ENCODE measurements at places on chromosomes 1 and 21.

DNA sequence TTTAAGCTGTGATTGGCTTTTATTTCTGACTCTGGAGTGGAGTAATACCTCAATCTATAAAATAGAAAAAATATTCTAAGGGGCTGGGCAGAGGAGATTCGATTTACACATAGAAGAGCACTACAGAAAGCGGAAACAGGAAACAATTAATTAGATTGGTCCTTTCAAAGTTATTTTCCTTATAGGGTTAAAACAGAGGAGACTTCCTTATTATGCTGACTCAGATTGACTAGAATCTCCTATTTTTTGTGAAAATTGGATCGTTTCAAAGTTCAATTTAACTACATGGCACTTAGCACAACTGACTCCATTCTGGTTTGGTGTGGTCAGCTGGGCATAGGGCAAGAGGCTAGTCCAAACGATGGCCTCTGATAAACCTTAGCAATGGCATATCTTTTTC, 48.3 kb upstream of the NCAM2 start:
- no peak for DNase-seq

DNA sequence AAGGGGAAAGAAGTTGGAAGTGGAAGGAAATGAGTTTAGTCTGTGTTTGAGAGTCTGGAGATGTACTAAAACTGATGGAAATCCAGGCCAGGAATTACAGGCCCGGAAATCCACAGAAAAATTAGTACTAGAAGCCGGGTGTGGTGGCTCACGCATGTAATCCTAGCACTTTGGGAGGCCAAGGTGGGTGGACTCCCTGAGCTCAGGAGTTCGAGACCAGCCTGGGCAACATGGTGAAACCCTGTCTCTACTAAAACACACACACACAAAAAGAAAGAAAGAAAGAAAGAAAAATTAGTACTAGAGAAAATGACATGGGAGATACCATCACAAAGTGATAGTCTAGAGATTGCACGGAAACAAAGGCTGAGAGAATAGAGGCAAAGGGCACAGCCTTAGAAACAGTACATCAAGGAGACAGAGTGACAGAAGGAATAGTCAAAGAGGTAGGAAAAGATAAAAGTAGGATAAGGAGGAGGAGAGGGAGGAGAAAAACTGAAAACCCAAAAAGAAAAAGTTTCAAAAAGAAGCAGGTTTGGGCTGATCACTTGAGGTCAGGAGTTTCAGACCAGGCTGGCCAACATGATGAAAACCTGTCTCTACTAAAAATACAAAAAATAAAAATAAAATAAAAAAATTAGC, 4.8 kb upstream of the TAF13 start:
- DNase-seq, result no peak

GRCh38 chr1:62530516-62531154, 66.7 kb upstream of the ANGPTL3 start:
- peak; percentile 13 for DNase-seq

GRCh38 chr1:110618668-110619067, 12.5 kb upstream of the KCNA2 start:
- DNase-seq, result no peak

- peak; percentile 6 for DNase-seq
These were observed 348.7 kb upstream of the NR5A2 start for GRCh38 chr1:199678771-199679170.

DNA sequence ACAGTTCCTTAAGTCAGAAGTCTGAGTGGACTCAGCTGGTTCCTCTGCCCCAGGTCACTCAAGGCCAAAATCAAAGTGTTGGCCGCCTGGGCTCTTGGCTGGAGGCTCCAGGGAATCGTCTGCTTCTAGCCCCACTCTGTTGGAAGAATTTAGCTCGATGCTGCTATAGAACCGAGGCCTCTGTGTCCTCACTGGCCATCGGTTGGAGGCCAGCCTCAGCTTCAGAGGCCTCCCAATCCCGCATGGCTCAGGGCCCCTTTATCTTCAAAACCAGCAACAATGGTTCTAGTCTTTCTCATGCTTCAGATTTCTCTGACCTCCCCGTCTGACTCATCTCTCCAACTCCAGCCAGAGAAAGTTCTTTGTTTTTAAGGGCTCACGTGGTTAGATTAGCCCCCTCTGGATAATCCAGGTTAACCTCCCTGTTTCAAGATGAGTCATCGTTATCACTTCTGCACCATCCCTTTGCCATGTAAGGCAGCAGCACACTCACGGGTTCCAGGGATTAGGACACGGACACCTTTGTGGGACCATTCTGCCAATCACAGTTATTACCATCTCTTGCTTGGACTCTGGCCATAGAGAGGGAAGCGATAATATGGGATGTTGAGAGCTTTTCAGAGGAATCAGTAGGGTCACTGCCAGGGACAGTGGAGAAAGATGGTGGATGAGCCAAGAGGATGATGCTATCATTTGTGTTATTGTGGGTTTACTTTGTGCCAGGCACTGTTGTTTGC, 13.6 kb downstream of the FHAD1 start:
- DNase-seq, result no peak

DNA sequence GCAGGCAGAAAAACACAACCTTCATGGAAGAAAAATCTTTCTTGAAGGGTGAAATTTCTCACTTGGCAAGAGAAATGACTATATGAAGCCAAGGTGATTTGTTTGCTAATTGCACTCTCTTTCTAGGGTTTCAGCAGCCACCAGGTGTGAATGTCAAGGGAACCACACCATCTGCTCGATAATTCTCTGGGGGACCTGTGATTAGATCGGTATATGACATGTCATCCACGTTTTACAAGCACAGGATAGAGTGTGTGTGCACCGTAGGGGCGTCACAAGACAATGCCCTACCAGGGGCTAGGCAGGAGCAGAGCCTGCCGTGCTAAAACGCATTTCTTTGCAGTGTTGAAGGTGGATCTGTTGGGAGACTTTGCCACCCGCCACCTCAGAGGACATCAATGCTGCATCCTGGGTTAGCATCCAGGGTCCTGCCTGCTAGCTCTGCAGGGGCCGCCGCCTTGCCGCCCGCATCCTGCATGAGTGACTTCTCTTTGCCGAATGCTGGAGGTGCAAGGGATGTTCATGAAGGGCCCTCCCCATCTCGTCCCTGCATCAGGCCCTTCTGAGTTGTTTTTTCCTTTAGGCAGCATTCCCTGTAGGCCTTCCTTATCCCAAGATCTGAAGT, 37.8 kb upstream of the CCSAP start:
- peak; percentile 11 for DNase-seq

DNA sequence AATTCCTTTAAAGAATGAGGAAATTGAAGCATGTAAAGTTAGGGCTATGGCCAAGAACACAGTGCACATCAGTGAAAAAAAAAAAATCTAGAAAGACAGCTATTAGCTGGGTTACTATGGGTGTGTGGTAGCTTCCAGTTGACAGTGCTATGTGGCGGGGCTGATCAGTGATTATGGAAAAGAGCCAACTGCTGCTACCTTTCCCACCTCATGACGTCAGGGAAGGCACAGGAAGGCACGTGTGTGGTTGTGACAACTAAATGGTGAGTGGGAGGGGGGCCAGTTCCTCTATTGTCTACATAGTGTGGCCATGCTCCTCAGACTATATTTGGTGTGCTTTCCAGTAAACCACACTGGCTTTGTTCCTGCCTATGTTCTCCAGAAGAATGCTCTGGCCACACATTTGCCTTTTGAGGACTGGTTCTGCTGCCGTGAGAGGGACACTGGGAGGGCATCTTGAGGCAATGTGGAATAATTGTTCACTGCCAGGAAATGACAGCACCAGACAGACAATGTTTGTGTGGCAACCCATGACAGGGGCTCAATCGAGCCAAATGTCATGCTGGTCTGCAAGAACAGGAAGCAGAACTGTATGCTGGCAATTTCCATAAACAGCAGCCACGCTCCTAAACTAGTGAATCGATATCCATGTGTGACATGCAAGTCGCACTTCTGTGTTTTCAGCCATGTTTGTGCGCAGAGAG, 3.0 kb upstream of the SDE2 start:
- peak; percentile 67 for DNase-seq

Measured in NAMALWA (cell line).